NCI-H510A (cell line): ENCODE measurements at places on chromosomes 4 and X.

- DNase-seq = no peak
Observed at GRCh38 chr4:119678761-119679160, 50.2 kb upstream of the PDE5A start.

- no peak for DNase-seq
Observed at GRCh38 chr4:148235809-148236208, 206.4 kb downstream of the NR3C2 start.

- DNase-seq = no peak
Observed at GRCh38 chr4:111268769-111269414, 646.0 kb upstream of the PITX2 start.

DNA sequence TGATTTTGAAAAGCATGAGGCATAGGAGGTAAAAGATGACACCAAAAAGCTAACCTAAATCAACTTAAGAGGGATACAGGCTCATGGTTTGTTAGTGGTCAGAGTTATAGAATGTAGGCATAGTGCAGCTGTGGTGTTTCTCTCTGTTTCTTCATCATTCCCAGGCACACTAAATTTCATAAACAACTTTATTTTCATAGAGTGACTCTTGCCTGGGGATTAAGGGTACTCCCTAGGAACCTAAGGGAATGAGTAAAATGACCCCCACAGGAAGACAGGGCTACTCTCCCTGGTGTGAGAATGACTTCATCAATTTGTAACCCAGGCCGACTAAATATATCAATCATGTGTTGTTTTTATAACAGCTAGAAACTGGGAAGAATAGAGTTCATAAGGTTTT is 11.1 kb downstream of the FABP2 start:
- DNase-seq = no peak

GRCh38 chrX:40154853-40155588 is 57.3 kb upstream of the BCOR start:
- DNase-seq = peak; percentile 36

DNA sequence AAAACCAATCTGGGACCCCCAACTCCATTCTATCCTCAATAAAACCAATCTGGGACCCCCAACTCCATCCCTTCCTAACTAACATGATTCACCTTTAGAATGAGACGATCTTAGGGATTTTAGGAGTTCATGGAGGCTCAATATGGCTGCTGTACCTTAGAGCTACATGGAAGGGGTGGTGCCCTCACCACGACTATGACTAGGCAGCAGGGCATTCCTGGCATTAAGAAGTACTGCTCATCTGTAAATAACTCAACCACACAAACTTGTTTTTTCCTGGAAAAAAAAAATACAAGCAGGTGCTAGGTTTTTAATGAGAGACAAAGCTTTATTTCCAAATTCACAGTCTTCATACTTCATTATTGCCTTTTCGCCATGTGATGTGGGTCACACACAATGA is 346.5 kb upstream of the FAT1 start:
- DNase-seq = no peak

DNA sequence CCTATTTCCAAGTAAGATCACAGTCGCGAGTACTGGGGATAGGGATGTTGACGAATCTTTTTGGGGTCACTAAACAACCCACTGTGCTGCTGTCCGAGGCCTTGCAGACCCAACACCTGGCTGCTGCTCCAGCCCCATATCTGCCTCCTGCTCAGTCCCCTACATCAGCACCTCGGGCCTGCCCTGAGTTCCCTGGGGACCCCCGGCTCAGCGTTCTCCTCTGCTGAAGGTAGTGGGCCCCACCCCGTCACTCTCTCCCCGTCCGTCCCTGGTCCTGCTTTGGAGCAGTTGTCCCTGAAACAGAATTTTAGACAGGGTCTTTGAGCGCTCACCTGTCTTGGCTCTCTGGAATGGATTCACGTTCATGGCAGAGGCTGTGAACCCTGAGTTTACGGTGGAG is 202.4 kb upstream of the PSAPL1 start:
- no peak for DNase-seq

DNA sequence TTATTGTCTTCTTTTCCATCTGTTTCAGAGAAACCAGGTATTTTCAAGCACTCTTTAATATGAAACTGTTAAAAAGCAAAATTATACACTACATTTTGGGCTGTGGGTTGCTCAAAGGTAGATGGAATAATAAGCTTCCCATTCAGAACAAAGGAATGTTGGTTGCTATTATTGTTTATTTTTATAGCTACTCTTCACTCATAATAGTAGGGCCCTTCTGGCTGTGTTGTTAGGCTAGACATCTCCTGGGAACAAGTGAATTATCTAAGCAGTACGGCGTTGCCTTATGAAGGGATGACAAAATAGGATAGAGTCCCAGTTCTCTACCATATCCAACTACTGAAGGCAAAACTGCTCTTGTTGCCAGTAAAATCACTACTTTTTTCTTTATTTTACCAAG is 34.2 kb downstream of the TENM3 start:
- no peak for DNase-seq

- no peak for DNase-seq
Observed at GRCh38 chr4:106450249-106450648, 81.7 kb upstream of the GIMD1 start.
